ENCODE measurements at places on chromosomes 7 and 10. TPM values are rescaled to one million over a fixed set of nuclear protein-coding genes. Genes with fewer than 3 reads are reported as not detected.

DNA sequence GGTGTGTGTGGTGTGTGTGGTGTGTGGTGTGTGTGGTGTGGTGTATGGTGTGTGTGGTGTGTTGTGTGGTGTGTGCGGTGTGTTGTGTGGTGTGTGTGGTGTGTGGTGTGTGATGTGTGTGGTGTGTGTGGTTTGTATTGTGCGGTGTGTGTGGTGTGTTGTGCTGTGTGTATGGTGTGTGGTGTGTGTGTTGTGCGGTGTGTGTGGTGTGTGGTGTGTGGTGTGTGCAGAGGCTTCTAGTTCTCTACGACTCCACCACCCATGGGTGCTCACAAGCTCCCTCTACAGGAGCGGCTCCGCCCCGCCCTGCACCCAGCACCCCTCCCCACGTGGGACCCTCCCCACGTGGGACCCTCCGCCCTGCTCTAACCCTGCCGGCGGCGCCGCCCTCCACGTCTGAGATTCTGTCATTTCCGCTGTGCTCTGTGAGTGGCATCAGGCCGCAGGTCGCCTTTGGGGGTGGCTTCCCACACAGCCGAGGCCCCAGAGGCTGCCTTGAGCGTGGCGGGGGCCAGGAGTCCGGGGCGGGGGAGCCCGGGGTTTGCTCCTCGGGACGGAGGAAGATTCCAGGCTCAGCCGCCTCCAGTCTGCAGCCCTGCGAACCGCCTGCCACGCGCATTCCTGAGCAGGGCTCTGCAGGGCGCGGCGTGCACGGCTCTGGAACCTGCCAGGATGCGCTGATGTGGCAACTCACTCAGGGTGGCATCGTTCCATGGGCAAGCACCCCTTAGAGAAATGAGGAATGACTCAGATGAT, 37.0 kb upstream of the DNAJB6 start:
- DNase-seq = peak; percentile 32

The ATOH7 gene
- 0.44 TPM for total RNA-seq

DNA sequence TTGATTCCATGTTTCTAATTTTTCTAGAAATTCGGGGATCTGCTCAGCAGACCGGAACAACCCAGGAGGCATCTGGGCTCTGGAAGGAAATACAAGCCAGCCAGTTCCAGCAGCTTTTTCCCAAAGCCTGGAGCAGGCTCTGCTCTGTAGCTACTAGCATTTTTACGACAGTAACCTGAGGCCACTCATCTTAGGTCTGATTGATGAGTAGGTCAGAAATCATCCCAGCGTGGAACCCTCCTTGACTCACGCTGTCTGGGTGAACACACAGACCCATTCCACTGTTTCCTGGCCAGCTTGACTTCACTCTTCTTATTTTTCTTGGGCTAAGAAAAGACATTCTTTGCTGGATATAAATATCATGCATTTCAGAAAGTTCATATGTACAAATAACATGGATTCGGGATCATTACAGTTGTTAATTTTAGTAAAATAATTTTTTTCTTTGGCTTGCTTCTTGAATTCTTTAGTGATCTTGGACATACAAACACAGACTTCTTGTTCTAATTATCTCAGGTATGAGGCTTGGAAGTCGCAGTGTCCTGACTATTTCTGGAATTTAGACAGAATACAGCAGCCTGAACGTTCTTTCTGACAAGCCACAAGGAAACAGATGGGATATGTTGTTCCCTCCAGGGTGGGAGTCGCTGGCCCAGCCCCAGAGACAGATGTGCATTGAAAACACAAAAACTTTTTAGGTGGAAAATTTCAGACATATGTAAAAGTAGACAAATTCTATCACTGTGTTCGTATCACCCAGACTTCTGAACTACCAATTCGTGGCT, 54.6 kb upstream of the PITRM1 start:
- no peak for DNase-seq

GRCh38 chr10:86703176-86703575, 34.9 kb downstream of the LDB3 start:
- DNase-seq = no peak

DNA sequence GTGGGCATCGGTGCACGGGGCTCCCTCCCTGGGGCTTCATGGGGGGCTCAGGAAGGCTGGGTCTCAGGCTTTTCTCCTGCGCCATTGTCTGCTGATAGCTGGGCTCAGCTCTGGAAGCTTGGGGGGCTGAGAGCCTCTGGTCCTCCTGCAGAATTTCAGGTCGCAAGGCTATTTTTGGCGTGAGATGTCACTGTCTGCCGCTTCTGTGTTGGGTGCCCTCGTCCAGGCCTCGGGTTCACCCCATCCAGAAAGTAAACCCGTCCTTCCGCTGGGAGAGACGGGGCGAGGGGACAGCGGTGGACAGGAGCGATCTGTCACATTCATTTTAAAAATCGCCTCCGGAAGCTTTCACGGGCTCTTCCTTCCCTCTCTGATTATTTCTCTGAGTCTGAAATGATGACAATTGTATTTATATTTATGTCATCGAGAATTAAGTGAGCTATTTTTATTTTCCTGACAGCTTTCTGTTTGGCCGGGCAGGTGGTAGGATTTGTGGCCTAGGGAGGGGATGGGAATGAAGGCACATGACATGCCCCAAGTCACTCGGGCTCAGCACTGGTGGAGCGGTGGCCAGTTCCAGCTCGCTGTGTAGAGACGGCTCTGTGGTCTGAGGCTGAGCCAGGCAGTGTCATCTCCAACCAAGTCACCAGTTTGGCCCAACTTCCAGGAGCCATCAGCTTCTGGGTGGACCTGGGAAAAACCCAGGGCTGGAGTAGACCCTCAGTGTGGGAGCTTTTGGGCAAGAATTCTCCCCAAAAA, 40.7 kb upstream of the AP5Z1 start:
- DNase-seq = no peak

DNA sequence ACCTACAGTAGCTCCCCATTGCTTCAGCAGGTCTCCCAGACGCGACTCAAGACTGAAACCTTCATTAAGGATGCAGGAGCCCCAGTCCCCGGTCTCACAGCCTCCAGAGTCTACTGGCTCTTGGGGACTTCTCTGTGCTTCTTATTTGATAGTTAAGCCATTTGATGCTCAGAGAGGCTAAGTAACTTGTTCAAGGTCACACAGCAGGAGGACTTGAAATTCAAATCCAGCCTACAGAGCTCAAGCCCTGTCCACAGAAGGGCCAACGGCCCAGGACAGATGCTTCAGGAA, 21.2 kb upstream of the ZMIZ1 start:
- DNase-seq = no peak

GRCh38 chr10:106278383-106278782, 886.1 kb downstream of the SORCS1 start:
- DNase-seq = no peak

DNA sequence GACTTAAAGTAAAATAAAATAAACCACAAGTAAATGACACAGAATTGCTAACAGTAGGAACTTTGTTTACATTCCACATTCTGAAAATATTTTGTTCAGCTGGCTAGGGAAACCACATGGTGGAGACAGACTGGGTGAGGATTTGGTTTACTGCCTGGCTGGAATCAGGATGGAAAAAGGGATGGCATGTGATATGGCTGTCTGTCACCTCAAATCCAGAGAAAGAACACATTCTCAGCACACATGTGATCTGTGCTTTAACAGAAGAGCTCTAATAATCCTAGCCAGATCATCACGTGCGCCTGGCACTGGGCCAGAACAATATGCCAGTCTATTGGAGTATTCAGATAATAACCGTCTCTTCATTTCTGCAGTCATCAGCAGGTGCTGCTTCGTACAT, 90.9 kb upstream of the PIP4K2A start:
- DNase-seq = no peak

The ITPRIP gene
- total RNA-seq = 16.8 TPM

GRCh38 chr10:1124796-1125195, 68.6 kb downstream of the WDR37 start:
- no peak for DNase-seq

The ARHGAP21 gene
- total RNA-seq = 33.8 TPM

GRCh38 chr10:3654496-3654895, 130.5 kb downstream of the KLF6 start:
- DNase-seq = no peak
